Activated CD4-positive, alpha-beta T cell treated with anti-CD3 and anti-CD28 coated beads, Interleukin-2, amount 10 ng/mL, durations not matched to agents 7 days and 5 days (primary cell): ENCODE measurements at places on chromosomes 7 and 10. TPM values are rescaled to one million over a fixed set of nuclear protein-coding genes. Genes with fewer than 3 reads are reported as not detected.

LIPJ gene
- total RNA-seq, result not detected

PDK4 gene
- not detected for total RNA-seq

OPALIN gene
- total RNA-seq, result not detected

PTPN12 gene
- total RNA-seq, result 24.6 TPM

LLCFC1 gene
- not detected for total RNA-seq

IRF5 gene
- 6.7 TPM for total RNA-seq

TEX36 gene
- total RNA-seq, result not detected

MMP21 gene
- 0.10 TPM for total RNA-seq

- H3K27ac ChIP-seq, result no peak overlapping the region
- H3K27me3 ChIP-seq, result no peaks in the 10 kb centered on the region
- H3K4me3 ChIP-seq, result no peak overlapping the region
- DNase-seq, result no peak
- peaks cover 11% of the 10 kb centered on the region for H3K36me3 ChIP-seq
- peaks cover 13% of the 10 kb centered on the region for H3K4me1 ChIP-seq
Observed at GRCh38 chr10:63505562-63505961, 15.6 kb upstream of the REEP3 start.

- peaks cover 21% of the 10 kb centered on the region for H3K4me1 ChIP-seq
- H3K36me3 ChIP-seq, result no peaks in the 10 kb centered on the region
- no peak overlapping the region for H3K27ac ChIP-seq
Observed at GRCh38 chr7:112942981-112943380, 143.6 kb downstream of the GPR85 start.

GRCh38 chr10:48246501-48246900, 28.0 kb downstream of the FRMPD2 start:
- H3K4me3 ChIP-seq, result no peak overlapping the region
- DNase-seq, result no peak
- H3K27me3 ChIP-seq, result no peaks in the 10 kb centered on the region
- no peak overlapping the region for H3K27ac ChIP-seq
- peaks cover 4% of the 10 kb centered on the region for H3K4me1 ChIP-seq

- peaks cover 2% of the 10 kb centered on the region for H3K27me3 ChIP-seq
- H3K27ac ChIP-seq, result no peak overlapping the region
- H3K36me3 ChIP-seq, result no peaks in the 10 kb centered on the region
Observed at GRCh38 chr7:13986208-13986607, 3.3 kb downstream of the ETV1 start.

- DNase-seq, result no peak
- no peaks in the 10 kb centered on the region for H3K27me3 ChIP-seq
- H3K36me3 ChIP-seq, result no peaks in the 10 kb centered on the region
- H3K27ac ChIP-seq, result no peak overlapping the region
- H3K4me1 ChIP-seq, result no peaks in the 10 kb centered on the region
Observed at GRCh38 chr7:101973130-101973529, 155.7 kb downstream of the CUX1 start.

DNA sequence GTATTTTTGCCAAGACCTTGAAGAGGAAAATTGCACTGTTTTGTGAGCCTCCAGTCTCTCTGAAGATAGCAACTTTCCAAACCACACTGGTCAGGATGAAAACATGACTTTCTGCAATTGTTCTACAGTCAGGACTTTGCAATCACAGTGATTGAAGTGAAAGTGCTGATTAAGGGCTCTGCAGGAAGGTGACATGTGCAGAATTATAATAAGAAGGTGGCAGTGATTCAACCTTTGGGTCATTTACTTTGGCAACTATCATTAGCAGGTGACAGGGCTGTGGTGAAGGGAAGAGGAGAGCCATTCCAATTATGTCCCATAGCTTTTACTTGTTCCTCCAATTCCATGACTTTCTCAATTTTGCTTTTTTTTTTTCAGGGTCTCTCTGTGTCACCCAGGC, 350.0 kb upstream of the FZD8 start:
- no peaks in the 10 kb centered on the region for H3K36me3 ChIP-seq
- H3K4me3 ChIP-seq, result no peak overlapping the region
- no peak overlapping the region for H3K27ac ChIP-seq
- H3K27me3 ChIP-seq, result no peaks in the 10 kb centered on the region
- no peak for DNase-seq

- no peak overlapping the region for H3K27ac ChIP-seq
- H3K27me3 ChIP-seq, result no peaks in the 10 kb centered on the region
- H3K36me3 ChIP-seq, result peaks cover 31% of the 10 kb centered on the region
- DNase-seq, result no peak
Observed at GRCh38 chr10:58240531-58240930, 27.2 kb downstream of the IPMK start.

- peaks cover 25% of the 10 kb centered on the region for H3K27me3 ChIP-seq
- H3K36me3 ChIP-seq, result no peaks in the 10 kb centered on the region
- H3K4me3 ChIP-seq, result no peak overlapping the region
Observed at GRCh38 chr7:144410441-144410840, 6.9 kb upstream of the NOBOX start.

DNA sequence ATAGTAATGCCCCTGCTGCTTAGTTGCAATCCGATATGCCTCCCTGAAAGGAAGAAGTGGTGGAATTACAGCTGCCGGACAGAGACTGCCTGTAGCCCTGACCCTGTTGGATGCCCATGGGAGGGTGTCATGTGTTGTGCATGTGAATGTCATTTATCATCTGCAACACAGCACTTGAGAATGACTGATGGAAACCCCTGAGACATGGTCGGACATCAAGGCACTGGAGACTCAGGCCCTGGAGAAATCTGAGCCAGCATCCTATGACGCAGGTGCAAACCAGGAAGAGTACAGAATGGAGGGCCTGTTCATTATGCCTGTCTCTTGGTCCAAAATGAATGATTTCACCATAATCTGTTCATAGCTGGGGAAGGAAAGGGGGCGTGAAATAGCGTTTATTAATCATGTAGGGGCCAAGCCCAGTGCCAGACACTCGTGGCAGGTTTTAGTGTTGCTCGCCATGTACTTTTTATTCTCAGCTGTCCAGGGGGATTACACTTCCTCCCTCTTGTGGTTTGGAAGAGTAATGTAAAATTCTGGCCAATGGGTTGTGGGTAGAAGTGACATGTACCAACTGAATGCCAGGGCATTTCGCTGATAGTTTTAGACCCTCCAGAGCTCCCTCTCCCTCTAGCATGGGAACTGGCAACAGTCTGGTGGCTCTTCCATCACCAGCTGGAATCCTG, 23.0 kb upstream of the LEP start:
- H3K4me3 ChIP-seq, result no peak overlapping the region
- no peak for DNase-seq
- H3K36me3 ChIP-seq, result no peaks in the 10 kb centered on the region
- no peaks in the 10 kb centered on the region for H3K4me1 ChIP-seq
- no peak overlapping the region for H3K27ac ChIP-seq
- peaks cover 19% of the 10 kb centered on the region for H3K27me3 ChIP-seq

DNA sequence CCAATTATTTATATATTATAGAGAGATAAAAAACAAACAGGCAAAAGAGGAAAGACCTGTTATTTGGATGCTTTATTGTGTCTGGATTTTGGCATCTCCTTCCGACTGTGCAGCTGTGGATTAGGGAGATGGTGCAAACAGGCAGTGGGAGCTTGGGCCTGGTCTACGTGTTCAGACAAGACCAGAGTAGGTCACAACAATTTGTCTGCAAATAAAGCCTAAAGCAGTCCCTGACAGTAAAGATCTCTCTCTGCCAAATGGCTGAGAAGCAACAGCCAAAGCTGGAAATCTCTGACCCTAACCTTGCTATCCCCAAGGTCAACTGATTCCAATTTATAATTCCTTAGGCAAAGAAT, 82.0 kb downstream of the ABLIM1 start:
- DNase-seq, result no peak
- no peak overlapping the region for H3K27ac ChIP-seq
- H3K4me3 ChIP-seq, result no peak overlapping the region
- H3K4me1 ChIP-seq, result no peaks in the 10 kb centered on the region

DNA sequence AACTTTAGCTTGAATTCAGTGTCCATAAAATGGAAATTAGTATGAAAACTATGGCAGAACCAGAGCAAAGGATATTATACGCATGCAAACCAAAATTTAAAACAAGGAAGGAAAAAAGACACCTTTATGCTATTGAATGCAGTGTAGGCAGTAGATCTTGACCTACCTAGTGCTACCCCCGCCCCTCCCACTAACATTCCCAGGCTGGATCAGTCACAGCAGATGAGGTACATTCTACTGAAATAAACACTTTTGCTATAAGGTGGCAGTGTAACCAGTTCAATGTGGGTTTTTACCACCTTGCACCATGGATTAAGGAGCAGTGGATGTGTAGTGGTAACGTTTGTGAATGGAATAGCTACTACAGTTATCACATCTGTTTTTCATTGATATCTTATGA, 27.9 kb downstream of the SRI start:
- H3K36me3 ChIP-seq, result no peaks in the 10 kb centered on the region
- no peaks in the 10 kb centered on the region for H3K4me1 ChIP-seq
- no peak for DNase-seq
- H3K27me3 ChIP-seq, result no peaks in the 10 kb centered on the region

DNA sequence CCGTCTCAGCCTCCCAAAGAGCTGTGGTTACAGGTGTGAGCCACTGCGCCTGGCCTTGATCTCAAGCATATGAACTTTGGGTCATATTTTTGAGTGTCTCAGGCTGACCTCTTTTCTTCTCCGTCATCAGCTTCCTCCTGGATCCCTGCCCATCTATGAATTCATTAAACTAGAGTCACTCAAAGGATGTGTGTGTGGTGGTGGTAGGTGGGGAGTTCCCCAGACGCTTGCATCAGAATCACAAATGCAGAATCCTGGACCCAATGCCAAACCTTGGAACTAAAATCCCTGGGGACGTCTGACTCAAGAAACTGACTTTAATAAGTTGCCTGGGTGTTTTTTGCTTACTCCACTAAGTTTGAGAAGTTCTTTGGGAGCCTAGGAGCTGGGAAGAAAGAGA, 6.7 kb upstream of the CREB5 start:
- no peak overlapping the region for H3K27ac ChIP-seq
- H3K36me3 ChIP-seq, result no peaks in the 10 kb centered on the region
- peaks cover 49% of the 10 kb centered on the region for H3K27me3 ChIP-seq
- H3K4me3 ChIP-seq, result no peak overlapping the region
- no peak for DNase-seq

DNA sequence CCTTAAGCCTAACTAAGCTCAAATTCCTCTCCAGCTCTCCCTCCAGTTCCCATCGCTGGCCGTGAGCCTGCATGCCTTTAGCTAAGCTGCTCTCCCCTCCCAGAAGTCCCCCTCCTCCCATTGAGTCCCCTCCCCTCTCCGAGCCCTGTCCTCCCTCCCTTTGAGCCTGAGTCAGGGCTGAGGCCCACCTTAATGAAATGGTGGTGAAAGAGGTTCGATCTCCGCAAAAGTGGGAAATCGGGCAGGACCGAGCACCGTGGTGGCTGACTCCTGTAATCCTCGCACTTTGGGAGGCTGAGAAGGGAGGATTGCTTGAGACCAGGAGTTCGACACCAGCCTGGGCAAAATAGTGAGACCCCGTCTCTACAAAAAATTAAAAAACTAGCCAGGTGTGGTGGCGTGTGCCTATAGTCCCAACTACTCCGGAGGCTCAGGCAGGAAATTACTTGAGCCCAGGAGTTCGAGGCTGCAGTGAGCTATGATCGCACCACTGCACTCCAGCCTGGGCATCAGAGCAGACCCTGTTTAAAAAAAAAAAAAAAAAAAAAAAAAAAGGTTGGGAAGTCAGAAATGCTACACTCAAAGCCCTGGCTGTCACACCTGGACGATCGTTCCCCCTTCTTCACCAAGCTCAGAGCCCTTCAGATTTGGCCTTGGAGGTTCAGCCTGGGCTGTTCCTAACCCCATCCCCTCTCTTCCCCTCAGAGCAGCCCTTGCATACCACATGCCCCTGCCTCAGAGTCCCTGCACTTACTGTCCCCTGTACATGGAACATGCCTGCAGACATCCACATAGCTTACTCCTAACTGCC, 995 bp upstream of the CLDN3 start:
- H3K36me3 ChIP-seq, result no peaks in the 10 kb centered on the region
- no peak overlapping the region for H3K4me3 ChIP-seq
- peaks cover 19% of the 10 kb centered on the region for H3K27me3 ChIP-seq
- H3K4me1 ChIP-seq, result peaks cover 2% of the 10 kb centered on the region

DNA sequence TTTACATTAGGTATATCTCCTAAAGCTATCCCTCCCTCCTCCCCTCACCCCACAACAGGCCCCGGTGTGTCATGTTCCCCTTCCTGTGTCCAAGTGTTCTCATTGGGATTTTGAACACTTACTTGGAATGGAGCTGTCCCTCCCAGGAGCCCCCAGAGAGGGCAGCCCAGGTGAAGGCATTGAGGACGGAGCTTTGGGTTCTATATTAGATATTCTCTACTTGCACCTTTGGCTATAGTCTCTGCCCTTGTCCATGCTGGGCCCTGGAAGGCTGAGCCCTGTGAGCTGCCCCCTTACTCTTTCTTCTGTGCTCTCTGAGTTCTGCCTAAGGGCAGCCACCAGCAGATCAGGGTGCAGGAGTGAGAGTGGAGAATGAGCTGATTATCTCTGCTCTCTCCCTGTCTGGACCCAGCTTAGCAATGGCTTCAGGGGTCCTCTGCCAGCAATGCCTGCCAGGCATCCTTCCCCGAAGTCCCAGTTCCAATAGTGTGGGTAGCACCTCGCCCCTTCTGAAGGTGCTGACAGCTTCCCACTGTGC, 11.2 kb downstream of the ADRA2A start:
- H3K36me3 ChIP-seq, result no peaks in the 10 kb centered on the region
- peaks cover 10% of the 10 kb centered on the region for H3K27me3 ChIP-seq
- no peak overlapping the region for H3K4me3 ChIP-seq
- no peaks in the 10 kb centered on the region for H3K4me1 ChIP-seq
- DNase-seq, result no peak
- no peak overlapping the region for H3K27ac ChIP-seq

GRCh38 chr10:62830679-62831078, 14.5 kb upstream of the EGR2 start:
- H3K27me3 ChIP-seq, result peaks cover 6% of the 10 kb centered on the region
- no peak overlapping the region for H3K27ac ChIP-seq
- no peak for DNase-seq
- no peaks in the 10 kb centered on the region for H3K36me3 ChIP-seq
- H3K4me3 ChIP-seq, result no peak overlapping the region
- H3K4me1 ChIP-seq, result no peaks in the 10 kb centered on the region

DNA sequence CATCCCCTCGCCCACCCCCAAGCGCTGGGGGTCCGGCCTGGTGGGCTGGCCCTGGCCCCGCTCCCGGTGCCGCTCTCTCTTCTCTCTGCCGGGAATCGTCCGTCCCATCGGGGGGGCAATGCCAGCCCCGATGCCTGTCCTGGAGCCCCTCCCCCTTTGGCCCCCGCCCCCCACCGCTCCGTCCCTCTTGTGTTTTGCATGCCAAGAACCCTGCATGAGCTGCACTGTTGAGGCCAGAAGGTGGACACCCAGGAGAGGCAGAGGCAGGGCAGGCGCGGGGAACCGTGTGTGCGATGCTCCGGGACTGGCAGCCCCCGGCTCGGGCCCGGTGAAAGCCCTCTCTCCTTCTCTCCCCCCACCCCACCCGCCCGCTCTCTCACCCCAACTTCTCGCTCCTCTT, 22.1 kb upstream of the HSPB1 start:
- H3K4me3 ChIP-seq, result no peak overlapping the region
- DNase-seq, result no peak
- H3K4me1 ChIP-seq, result peaks cover 14% of the 10 kb centered on the region
- H3K27ac ChIP-seq, result no peak overlapping the region
- peaks cover 56% of the 10 kb centered on the region for H3K27me3 ChIP-seq
- no peaks in the 10 kb centered on the region for H3K36me3 ChIP-seq

- no peaks in the 10 kb centered on the region for H3K27me3 ChIP-seq
- no peak overlapping the region for H3K27ac ChIP-seq
- DNase-seq, result no peak
- H3K36me3 ChIP-seq, result peaks cover 36% of the 10 kb centered on the region
Observed at GRCh38 chr7:5005066-5005465, 40.6 kb upstream of the RBAK start.
